ENCODE measurements at places on chromosomes 3 and 15.

DNA sequence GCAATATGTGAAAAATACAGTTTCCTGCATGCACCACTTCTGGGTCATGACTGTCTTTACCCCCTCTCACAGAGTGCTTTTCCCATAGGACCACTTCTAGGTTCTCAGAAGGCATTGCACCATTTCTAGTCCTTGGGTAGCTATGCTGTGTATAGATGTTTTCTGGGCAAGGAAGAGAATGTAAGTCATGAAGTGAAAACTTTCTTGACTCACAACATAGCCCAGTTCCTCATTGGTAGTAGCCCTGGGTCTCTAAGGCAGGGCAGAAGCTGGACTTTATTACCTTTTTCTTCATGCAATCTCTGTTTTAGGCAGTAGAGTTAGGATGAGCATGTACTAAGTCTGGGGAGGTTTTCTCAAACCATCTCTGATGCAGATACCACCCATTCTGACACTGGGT is 203.1 kb downstream of the EPHB1 start:
- no peak for DNase-seq

DNA sequence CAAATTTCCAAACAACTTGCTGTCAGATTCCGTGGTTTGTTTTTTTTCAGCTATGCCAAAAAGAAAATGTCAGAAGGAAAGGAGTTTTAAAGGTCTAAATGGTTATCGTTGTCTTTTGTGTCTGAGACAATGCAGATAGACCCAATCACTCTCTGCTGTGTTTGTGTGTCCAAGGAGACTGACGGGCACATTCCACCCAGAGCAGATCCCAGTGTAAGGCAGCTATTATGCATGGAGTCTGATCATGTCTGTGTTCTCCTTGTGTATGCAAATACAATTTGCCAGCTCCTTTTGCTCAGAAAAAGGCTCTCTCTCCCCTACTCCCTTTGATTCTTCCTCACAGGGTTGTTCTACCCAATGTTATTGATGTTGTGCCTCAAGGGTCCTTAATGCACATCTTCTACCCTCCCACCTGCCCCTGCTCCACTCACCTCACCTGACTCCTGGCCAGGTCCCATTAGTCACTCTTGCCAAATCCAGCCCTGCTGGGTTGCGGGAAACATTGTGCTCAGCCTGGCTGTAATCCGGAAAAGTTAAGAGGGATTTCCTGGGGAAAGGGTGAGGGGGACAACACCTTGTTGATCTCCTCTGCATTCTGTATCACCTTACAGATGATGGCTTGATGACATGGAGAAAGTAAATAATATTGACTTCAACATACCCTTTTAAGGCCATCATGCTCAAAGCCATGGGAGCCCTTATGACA is 61.0 kb downstream of the OTOL1 start:
- DNase-seq = no peak

GRCh38 chr3:10955711-10956453 is 36.7 kb upstream of the SLC6A1 start:
- no peak for DNase-seq

GRCh38 chr3:124582196-124582595 is 148.1 kb upstream of the UMPS start:
- no peak for DNase-seq

- DNase-seq = peak; percentile 49
Measured at GRCh38 chr3:115227461-115227860, 80.4 kb upstream of the ZBTB20 start.

DNA sequence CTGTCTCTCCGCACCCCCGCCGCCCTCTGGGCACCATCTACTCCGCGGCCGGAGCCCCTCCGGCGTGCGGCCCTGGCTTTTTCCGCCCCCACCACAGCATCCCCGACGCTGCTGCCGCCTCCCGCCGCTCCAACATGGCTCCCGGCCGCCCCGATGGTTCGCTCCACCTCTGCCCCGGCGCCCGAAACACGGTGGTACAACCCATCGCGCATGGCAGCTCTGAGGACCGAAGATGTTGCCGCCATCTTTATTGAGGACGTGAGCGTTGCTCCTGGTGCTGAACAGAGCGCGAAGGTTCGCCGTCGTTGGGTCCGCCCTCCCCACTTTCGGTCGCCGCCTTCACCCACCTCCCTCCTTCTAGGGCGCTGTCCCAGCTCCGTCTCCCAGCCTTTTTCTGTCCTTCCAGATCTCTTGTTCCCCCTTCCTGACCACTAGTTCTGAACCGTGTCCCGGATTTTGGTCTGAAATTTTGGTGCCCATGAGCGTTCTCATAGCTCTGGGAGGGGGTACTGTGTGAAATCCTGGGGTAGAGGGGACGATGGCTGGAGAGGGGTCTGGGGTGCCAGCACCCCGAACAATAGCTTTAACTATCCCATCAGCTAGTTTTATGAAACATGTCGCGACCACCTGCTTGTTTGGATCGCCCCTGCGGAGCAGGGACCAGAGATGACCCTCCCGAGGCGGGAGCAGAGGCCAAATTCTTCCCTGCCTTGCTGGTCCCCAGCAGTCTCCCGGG is at the start of gene CELSR3:
Gene CELSR3, minus strand, starts transcription at position 134 of the 736 bp plus-strand sequence. CDS start 252 bp downstream, outside the sequence.
- peak; percentile 76 for DNase-seq

GRCh38 chr3:167473863-167474262 is at the start of gene SERPINI2:
TSS of gene SERPINI2 (minus strand) at chr3:167474042. CDS start at chr3:167471834, 2,208 bp downstream.
- no peak for DNase-seq

DNA sequence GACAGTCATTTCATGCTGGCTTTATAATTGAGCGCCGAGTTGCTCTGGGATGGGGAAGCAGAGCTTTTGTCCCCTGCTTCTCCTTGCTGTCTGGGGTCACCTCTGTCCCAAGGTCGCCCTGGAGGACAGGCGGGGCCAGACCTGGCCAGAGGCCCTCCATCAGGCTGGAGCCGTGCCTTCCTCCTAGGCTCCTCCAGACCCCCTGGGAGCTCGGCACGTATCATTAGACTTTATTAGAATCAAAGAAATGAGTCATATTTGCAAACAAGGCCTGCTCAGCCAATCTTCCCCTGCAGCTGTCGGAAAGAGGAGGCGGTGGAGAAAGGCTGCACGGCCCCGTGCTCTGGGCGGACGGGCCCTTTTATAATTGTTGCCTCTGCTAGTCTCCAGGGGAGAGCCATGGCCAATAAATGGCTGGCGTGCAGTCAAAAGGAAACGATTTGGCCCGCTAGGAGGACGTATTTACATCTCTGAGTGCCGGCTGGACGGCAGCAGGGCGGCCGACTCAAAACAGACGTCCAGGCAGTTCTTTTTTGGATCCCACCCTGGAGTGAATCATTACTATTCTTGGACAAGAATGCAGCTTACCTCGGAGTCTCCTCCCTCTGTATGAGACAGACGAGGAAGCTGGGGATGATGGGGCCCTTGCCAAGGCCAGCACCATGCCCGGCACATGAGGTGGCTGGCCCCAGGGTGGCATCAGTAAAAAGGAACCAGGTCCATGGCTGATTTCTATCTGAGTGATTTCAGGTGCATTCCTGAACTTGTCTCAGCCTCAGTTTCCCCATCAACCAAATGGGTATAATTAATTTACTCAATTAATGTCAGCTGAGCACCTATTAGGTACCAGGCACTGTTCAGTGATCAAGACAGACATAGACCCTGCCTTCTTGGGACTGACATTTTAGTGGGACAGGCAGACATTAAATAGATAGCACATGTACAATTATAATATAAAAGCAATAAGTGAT is 50.6 kb downstream of the SLC6A6 start:
- peak; percentile 98 for DNase-seq

DNA sequence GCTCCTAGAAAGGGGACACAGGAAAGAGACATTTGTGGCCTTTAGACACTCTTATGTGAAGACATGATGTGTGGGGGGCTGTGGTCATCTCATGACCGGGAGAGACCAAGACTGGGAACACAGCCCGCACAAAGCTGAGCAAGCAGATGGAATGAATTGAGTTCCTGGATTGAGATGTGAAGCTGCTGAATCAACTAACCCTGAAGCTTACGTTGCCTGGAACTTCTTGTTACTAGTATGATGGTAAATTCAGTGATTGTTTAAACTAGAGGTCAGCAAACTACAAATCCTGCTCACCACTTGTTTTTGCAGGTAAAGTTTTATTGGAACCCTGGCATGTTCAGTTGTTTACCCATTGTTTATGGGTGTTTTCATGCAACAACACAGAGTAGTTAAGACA is 83.4 kb upstream of the BHLHE40 start:
- DNase-seq = no peak

GRCh38 chr3:5016211-5017161 is 37.2 kb downstream of the BHLHE40 start:
- no peak for DNase-seq

GRCh38 chr3:197406266-197406665 is 107.9 kb upstream of the DLG1 start:
- no peak for DNase-seq

DNA sequence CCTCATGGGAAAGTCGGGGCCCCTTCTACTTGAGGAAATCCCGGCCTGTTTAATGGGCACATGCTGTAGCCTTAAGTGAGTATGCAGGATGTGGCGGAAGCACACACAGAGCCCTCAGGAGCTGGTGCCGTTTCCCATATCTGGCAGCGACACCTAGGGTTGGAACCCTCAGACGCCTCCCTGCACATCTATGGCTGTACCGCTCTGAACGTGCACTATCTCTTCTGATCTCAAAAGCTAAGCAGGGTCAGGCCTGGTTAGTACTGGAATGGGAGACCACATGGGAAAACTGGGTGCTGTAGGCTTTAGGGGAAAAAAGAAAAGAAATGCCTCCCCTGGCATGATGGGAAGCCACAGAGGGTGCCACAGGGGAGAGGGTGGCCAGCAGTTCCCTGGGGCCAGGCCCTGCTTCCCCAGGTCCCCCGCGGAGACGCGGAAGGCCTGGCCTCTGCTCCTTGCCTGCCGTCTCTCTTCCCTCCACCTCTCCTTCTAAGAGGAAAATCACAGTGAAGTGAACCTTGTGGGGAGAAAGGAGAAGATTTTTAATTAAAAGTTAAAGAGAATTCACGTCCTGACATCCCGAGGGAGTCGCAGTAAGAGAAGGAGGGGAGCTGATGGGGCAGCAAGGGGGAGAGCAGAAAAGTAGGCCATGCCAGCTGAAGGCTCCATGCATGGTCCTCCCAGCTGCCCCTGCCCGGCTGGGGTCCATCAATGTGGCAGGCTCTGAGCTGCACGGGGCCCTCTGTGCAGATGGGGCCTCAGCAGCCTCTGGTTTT is 60.5 kb upstream of the TMEM115 start:
- no peak for DNase-seq

DNA sequence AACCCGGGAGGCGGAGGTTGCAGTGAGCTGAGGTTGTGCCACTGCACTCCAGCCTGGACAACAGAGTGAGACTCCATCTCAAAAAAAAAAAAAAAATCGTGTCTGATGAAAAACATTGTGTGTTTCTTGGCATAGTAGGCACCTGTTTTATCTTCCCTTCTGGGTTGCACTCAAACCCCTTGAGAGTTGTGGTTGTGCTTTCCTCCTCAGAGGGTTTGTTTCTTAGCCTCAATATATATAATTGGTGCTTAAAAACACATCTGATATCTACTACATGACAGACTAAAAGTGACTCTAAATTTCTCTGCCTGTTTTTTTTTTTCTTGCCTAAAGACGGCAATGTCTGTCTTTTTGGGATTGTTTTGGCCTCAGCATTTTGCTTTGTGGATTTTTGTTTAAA is 7.6 kb downstream of the NR1D2 start:
- DNase-seq = no peak

DNA sequence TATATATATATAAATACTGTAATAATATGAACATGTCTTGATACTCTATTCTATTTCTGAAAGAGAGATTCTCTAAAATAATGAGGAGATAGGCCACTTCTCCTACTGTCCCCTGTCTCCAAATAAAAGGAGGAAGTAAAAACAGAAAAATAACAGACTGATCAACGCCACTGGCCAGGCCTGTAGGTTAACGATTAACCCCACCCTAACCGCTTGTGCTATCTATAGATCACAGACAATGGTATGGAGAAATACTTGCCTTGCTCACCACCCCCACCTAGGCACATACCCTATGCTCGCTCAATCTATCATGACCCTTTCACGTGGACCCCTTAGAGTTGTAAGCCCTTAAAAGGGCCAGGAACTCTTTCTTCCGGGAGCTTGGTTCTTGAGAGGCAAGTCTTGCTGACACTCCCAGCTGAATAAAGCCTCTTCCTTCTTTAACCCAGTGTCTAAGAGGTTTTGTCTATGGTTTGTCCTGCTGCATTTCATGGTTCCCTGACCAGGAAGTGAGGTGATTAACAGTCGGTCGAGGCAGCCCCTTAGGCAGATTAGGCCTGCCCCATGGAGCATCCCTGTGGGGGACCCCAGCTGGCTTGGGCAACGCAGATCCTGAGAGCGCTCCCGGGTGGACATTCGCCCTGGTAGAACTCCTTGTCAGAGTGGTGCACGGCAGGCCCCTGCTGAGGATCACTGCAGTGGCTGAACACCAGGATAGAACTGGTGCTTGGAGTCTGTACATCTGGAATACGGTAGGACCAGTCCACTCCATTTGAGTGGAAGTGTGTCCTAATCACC is 521.8 kb upstream of the CNTN3 start:
- no peak for DNase-seq

- DNase-seq = no peak
Measured at GRCh38 chr15:42106288-42106687, 11.9 kb upstream of the PLA2G4D start.

DNA sequence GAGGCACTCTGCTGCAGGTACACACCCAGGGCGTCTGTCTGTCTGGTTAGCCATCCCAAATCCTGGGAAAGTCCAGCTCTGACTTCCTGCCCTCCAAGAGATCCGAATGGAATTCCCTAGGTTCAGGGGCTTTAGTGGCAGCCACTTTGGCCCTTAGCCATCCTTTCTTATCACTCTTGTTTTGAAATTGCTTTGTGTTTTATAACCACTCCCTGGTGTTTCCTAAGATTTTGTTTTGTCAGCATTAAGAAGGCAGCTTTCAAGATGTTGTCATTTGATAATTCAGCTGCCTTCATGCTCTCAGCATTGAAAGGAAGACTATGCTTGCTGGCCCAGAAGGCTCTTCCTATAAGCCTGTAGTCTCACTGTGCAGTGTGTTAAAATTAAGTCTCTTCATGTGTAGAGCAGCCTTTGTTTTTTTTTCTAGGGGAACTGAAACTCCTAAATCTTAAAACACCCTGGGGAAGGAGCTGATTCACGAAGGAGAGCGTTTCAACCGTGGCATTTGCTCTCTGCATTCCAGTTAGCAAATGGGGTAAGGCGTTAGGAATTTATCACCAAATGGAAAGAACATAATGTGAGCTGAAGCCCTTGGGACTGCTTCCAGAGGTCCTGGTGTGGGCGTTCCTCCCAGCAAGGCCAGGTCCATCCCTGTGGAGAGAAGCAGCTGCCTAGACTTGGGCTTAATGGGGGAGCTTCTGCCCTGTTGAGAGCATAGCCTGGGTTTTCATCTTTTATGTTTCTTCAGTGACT is 14.2 kb upstream of the CLEC3B start:
- peak; percentile 79 for DNase-seq
